GM18507 (cell line): ENCODE measurements at places on chromosomes 3 and 15.

GRCh38 chr3:184354121-184354728 is 7.2 kb downstream of the CLCN2 start:
- DNase-seq, result peak; percentile 39

DNA sequence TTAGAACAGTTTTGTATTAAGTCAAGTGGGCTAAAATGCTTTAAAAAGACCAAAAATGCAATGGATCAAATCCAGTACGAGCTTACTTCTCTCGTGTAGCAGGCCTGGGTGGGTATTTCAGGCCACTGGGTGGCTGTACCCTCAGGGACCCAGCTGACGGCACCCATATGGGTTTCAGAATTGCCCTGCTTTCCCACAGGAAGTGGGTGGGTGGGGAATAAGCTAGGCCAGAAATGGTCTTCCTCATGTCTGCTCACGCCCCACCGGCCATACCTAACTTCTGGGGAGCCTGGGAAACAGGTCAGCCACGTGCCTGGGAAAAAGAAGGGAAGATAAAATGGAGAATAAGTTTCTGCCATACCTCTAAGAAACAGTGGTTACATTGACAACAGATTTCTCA is 20.3 kb downstream of the GPR160 start:
- DNase-seq, result no peak

DNA sequence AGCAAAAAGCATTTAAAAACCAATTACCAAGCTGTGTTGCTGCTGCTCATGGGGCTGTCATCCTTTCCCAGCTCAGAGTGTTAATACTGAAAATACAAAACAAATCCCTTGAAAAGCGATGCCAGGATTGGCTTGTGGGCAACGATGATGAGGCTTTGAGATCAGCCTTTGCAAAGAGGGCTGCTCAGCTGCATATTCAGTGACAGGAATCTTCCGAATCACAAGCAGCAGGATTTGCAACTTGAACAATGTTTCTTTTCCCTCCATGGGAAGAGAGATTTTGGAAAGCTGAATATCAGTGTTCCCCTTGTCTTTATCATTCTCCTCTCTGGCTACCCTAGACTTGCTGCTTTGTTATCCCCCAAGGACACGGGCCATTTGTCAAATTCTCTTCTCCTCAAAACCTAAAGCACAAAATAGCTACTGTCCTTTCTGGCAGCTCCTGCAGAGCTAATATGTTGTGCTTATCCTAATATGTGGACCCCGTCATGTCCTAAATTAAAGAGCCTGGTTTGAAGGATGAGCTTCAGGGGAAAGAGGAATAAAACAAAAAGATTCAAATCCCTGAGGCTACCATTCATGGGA is 375.8 kb downstream of the GAP43 start:
- DNase-seq, result no peak

DNA sequence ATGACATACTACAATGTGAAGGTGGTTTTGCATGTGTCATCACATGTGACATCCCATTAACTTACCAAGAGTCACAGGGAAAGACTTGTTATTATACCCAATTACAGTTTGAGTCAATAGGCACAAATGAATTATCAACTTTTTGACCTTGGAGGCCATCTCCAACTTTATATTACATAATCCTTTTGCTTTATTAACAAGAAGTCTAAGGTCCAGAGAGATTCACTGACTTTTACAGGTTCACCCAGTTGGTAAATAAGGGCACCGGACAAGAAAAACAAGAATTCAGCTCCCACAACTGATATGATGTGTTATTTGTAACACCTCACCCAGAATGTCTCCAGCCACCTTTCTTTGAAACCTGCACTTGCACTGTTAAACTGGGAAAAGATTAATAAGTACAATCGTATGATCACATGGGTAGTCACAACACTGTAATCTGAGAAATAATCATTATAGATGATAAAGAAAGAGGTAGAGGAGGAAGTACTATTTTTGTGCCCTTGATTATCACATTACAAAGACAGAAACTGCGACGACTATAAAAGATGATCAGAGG is 928.9 kb downstream of the FHIT start:
- no peak for DNase-seq

DNA sequence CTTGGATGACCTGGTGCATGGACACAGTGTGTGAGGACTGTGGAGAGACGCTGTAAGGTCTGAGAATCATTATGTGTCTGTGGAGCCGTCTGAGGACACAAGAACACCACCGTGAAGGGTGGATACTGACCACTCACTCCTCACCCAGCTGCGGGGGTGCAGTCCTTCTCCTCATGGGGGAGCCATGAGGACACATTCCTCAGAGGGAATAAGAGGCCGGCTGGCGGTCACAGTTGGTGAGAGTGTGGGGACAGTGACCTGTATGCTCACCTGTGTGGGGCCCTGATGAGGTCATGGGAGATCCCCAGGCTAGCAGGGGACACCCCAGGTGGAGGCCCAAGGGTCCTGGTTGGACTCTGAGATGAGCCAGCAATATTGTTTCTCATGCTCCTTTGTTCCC is 2.5 kb upstream of the TRPM1 start:
- no peak for DNase-seq

DNA sequence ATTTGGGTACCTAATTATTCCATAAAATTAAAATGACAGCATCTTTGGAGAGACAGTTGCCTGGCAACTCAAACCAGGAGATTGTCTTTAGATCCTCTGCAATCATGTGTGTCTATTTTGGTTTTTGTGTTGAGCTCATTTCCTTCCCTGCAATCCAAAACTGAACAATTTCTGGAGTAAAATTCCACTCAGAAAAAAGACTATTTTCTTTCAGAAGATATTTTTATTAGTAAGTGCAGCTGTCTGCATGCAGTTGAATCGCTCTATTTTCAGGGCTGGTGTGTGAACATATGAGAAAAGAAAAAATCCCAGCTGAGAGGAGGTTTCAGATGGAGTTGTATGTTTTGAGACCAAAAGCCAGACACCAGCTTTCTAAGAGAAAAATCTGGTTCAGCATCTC is 41.9 kb upstream of the DYNC1LI1 start:
- no peak for DNase-seq
